ENCODE measurements at places on chromosomes 12 and 14.

GRCh38 chr12:62361048-62361447 is 100.8 kb downstream of the USP15 start:
- DNase-seq = no peak

DNA sequence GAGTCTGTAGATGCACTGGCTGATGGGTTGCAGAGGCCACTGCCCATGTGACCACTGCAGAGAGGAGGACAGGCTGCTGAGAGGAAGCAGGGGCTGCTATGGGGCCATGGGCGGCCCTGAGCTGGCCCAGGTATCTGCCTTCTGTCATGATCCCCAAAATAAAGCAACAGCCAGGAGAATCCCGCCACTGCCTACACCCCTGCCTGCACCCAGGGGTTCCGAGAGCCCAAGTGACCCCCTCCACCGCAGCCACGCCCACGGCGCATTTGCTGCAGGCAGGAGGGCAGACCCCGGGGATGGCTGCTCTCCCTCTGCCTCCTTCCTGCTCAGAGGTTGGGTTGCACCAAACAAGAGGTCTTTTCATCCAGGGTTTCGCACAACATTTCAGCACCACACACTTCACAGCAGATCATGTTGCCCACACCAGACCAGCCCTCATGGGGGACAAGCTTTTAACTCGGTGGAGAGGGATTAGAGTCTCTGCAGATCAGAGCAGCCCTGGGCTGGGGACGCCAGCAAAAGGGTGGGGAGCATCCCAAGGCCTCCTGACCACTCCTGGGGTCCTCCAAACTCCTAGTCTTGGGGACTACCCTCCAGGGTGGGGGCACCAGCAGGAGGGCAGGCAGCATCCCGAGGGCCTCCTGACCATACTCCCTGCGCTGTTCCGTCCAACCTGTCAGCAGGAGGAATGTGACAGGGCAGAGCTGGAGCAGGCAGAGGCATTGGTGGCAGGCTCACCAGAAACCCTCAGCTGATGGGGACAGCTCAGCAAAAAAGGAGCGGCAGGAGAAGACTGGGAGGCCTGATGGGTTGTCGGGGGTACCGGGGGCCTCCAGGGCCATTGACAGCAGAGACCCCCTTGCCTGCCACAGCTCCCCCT is 14.1 kb downstream of the CCDC85C start:
- DNase-seq = no peak

- DNase-seq = no peak
Measured at GRCh38 chr12:87793131-87793530, 236.1 kb downstream of the C12orf50 start.

- no peak for DNase-seq
Measured at GRCh38 chr12:13981990-13982389, 588 bp upstream of the GRIN2B start.

DNA sequence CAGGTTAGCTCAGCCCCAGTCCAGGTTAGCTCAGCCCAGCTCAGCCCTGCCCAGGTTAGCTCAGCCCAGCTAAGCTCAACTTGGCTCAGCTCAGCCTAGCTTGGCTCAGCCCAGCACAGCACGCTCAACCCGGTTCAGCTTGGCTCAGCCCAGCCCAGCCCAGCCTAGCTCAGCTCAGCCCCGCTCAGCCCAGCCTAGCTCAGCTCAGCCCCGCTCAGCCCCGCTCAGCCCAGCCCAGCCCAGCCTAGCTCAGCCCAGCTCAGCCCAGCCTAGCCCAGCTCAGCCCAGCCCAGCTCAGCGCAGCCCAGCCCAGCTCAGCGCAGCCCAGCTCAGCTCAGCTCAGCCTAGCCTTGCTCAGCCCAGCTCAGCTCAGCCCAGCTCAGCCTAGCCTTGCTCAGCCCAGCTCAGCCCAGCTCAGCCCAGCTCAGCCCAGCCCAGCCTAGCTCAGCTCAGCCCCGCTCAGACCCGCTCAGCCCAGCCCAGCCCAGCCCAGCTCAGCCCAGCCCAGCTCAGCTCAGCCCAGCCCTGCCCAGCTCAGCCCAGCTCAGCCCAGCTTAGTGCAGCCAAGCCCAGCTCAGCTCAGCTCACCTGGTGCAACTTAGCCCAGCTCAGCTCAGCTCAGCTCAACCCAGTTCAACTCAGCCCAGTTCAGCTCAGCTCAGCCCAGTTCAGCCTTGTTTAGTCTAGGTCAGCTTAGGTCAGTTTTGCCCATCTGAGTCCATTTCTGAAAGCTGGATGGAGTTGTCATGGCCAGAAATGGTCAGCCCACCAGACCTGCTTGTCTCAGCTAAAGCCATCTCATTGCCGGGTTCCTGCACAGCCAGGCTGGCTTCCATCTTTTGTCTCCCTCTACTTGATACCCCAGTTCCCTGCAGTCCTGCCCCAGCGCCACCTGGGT is 333.6 kb downstream of the TMEM121 start:
- DNase-seq = no peak

GRCh38 chr14:30223385-30223785 is 295.7 kb upstream of the PRKD1 start:
- peak; percentile 99 for DNase-seq

DNA sequence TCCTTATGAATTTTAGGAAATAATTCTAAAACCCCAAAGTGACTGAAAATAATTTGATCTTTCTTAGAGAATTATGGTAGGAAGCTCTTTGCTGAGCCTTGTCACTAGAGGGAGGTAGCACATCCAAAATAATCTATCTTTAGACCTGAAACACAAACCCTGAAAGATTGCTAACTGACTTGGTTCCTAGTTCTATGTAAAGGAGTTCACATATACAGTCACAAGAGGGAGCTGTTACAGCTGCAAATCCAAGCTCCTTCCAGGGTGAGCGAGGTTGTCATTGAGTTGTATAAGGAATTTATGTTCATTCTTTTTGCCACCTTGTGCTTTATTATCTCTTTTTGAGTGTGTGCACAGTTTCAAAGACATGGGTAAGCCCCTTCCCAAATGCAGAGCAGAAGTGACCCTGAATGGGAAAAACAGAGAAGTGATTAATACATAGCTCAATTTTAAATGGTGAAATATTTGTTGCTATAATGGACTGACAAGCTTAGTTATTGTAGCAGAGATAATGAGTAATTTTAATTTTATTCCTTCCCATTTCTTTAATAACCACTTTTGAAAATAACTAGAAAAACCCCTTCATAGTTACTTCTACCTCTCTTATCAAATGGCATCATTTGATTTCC is 387.9 kb downstream of the DAD1 start:
- peak; percentile 25 for DNase-seq

- no peak for DNase-seq
Measured at GRCh38 chr12:110090266-110091135, 33.7 kb upstream of the IFT81 start.

GRCh38 chr12:80818878-80819277 is 102.2 kb downstream of the MYF5 start:
- DNase-seq = no peak

GRCh38 chr12:130434560-130434959 is 96.9 kb downstream of the PIWIL1 start:
- no peak for DNase-seq

- DNase-seq = no peak
Measured at GRCh38 chr12:65658360-65658759, 165.9 kb upstream of the HMGA2 start.

DNA sequence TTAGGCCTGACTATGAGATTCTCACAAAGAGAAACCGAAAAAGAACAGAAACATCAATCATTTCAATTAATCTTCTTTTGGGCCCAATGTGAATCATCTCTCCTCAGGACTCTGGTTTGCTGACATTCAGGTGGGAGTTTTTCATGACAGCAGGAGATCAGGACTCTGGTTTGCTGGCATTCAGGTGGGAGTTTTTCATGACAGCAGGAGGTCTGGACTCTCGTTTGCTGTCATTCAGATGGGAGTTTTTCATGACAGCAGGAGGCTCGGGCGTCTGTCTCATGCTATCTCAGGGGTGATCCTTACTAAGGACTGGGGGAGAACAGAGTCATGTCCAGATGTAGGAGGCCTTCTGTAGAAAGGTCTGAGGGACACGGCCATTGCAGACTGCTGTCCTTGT is 40.1 kb upstream of the PARP11 start:
- DNase-seq = no peak

- DNase-seq = no peak
Measured at GRCh38 chr14:103198131-103199105, 75.2 kb downstream of the TNFAIP2 start.

DNA sequence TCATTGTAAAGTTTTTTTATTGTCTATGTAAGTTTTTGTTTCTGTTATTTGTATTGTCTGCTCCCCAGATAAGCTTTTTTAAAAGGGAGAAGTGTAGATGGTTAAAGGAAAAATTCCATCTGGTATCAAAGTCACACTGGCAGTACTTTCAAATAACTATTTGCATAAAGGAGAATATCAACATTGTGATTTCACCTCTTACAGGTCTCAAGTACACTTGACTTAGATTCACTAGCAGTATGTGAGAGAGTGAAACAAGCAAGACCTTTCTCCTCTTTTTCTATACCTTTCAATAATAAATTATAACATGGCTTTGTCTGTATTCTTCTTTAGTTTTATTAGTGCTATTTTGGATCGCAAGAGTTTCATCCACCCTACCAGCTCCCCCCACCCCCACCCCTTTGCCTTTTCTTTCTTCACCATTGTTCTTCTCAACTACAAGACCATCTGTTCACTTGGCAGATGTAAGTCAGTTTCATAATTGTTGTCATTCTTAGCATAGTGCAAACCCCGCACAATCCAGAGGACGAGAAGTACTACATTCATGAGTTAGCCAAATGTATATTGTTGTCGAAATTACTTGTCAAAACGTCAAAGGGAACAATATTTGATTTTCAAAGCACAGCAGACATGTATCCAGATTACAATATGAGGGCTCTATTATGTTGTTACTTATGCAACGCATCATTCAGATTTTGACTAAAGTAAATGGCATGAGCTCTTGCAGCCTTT is 602.7 kb upstream of the FLRT2 start:
- DNase-seq = no peak

- DNase-seq = no peak
Measured at GRCh38 chr12:843609-844008, 91.2 kb downstream of the WNK1 start.

DNA sequence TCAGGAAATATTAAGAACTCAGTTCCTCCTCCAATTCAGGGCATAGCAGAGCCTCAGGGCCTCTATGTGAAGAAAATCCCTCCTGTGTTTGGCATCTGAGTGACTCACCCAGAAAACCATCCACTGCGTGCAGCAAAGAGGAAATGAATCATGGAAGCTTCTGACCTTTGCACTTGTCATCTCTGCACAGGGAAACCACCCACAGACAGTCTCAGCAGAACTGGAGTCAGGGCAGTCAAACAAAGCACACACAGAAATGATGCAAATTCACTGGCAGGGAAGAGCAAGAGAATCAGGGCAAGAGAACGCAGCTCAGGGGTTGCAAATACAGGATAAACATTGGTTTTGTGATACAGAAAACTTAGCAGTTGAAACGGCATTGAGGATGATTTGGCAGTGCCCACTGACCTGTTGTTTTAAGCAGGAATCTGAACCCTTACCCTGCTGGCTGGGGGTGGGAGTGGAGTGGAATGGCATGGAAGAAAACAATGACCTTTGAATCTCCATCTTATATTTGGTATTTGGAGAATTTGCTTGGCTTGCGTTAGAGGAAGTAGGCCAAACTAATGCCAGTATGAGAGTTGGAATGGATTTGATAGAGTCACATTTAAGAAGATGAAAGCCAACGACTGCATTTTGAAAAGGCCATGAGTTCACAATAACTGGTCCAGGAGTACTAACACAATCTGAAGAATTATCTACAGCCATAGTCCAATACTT is 53.5 kb downstream of the PHLDA1 start:
- DNase-seq = no peak

- DNase-seq = no peak
Measured at GRCh38 chr14:24298892-24299254, 707 bp downstream of the DHRS1 start.

Data from LNCaP clone FGC (cell line).